ENCODE measurements at places on chromosomes 4 and X. TPM values are rescaled to one million over a fixed set of nuclear protein-coding genes. Genes with fewer than 3 reads are reported as not detected.

Gene SMIM31
- total RNA-seq: 0.10 TPM

Gene HSFX2
- total RNA-seq: not detected

Gene RADX
- 9.0 TPM for total RNA-seq

Gene TACR3
- total RNA-seq: not detected

Gene RNF128
- total RNA-seq: 0.12 TPM

Measured in NCI-H460 (cell line).